B cell (primary cell): ENCODE measurements at places on chromosomes 16 and 17.

DNA sequence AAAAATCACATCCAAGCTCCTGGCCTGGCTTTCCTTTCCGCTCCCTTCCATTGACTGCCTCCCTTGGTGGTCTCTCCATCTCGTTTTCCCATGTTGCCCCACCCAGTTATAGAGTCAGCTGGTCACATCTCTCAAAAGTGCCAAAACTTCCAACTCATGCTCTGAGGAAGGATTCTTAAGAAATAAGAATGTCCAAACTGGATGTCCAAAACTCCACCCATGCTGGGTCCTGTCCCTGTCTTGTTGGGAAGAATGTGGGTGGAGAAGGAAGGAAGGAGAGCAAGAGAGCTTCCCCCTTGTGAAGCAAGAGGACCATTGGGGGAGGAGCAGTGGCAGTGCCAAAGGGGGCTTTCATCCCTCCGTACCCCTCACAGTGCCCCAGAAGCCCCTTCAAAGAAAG, 44.6 kb upstream of the MAP3K14 start:
- no peak for DNase-seq

DNA sequence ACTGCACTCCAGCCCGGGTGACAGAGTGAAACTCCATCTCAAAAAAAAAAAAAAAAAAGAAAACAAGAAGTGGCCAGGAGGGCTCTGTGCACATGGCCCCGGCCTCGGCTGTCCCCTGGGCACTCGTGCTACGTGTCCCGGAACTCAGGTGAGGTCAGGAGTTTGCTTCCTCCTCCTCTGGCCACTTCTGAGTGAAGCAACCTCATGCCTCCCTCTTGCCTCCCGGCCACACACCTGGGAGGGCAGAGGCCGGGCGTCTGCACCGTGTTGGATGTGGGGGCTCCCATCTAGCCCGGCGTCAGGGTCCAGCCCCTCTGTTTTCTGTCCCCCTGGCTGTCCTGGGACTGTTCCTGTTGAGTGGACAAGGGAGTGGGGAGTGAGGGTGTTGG, 22.2 kb downstream of the ASPSCR1 start:
- DNase-seq = no peak

- no peak for DNase-seq
These were observed 217.4 kb upstream of the ZFHX3 start for GRCh38 chr16:73265124-73265837.

DNA sequence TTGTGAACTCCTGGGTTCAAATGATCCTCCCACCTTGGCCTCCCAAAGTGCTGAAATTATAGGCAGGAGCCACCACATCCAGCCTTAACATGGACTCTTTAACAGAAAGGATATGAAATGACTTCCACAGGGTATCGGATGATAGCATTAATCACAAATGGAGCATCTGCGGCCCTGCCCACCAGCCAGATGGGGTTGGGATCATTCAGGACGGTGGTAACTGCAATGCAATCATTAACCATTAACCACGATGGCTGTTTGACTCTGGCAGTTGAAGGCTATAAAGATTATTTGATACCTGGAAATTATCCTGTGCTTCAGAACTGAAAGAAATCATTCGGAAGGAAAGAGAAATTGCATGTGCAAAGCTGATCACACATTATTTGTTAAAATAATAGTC, 5.3 kb upstream of the CHST5 start:
- no peak for DNase-seq

DNA sequence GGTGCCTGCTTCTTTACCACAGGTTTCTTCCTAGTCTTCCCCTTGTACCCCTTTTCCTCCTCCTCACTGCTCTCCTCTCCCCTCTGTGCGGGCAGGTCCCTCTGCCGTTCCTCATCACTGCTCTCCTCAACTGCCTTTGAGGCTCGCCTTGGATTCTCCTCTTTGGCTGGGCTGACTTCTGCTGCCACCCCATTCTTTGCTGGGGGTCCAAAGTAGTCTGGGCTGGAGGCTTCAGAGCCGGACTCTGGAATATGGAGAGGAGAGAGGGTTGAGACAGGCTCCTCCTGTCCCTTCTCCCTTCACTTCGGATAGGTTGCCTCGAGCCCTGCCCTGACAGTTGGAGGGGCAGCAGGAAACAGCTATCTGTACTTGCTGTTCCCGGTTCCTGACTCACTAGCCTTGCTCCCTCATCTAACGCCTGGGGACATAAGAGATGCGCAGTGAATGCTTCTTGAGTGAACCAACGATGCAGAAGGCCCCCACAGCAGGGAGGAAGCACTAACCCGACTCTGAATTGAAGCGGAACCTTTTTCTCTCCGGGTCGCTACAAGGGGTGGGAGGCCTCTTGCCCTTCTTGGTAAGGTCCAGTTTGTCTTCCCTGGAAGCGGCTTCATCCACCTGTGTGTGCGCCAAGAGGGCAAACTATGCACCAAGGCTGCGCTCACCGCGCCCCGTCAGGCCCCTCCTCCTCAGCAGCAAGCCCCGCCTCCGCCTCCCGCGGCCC, 655 bp downstream of the HIRIP3 start:
- no peak for DNase-seq

DNA sequence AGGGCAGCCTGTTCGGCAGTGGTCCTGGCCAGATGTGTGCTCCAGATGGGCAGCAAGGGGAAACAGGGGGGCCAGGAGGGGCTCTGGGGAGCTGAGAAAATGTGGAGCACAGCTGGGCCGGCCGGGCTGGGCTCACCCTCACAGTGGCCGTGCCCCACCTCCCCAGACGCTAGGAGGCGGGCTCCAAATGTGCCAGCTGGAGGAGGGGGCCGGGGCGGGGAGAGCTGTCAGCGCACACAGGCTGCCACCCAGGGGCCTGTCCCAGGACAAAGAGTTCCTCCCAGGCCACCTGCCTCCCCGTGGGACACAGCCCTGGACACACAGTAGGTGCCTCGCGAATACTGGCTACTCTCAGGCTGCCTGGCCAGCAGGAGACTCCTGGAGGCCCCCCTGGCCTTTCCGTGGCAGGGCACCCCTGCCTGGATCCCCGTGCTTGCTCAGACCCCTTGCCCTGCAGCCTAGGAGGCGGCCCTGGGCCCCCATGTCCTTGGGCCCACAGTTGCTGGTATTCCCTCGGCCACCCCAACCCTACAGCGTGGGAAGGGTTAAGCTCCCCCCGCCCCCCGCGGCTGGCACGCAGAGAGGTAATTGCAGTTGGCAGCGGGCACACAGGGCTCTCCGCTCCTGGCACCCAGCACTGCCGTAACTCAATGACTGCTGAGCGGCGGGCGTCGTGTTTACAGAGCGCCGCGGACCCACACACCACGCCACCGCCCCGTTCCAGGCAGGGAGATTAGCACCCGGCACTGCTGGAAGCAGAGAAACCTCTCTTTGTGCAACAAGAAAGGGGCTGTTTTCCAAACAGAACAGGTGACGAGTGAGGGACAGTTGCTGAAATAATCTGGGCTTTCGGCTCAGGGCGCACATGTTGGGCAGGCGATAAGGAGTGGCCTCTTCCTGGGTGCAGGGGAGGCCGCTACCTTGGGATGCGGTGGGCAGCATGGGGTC, 32.2 kb downstream of the BAHCC1 start:
- DNase-seq = peak; percentile 32

DNA sequence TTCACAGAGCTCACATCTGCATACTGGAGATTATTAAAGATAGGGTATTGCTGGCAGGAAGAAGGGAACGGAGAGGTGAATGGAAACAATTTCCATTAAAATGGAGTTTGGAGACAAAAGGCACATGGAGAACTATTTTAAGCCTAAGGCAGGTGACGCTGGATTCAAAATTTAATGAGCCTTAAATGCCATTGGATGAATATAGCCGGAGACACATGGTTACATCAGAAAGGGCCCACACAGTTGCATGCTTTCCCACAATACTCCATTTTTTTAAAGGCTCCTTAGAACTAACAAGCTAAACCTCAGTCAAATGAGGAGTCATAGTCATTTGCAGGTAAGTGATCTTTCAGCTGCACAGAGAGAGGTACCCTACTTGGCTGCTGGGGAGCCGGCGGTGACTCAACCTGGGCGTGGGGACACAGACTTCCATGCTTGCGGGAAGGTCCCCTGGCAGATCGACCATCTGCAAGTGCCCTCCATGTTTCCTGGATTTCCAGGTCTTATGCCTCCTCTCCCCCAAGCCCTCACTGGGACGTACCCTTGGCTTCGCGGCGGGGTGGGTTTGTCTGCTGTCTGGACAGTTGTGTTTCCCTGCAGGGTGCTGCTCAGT, 259.2 kb downstream of the CBLN1 start:
- no peak for DNase-seq

GRCh38 chr17:47338026-47338425, 14.3 kb downstream of the EFCAB13 start:
- DNase-seq = no peak

DNA sequence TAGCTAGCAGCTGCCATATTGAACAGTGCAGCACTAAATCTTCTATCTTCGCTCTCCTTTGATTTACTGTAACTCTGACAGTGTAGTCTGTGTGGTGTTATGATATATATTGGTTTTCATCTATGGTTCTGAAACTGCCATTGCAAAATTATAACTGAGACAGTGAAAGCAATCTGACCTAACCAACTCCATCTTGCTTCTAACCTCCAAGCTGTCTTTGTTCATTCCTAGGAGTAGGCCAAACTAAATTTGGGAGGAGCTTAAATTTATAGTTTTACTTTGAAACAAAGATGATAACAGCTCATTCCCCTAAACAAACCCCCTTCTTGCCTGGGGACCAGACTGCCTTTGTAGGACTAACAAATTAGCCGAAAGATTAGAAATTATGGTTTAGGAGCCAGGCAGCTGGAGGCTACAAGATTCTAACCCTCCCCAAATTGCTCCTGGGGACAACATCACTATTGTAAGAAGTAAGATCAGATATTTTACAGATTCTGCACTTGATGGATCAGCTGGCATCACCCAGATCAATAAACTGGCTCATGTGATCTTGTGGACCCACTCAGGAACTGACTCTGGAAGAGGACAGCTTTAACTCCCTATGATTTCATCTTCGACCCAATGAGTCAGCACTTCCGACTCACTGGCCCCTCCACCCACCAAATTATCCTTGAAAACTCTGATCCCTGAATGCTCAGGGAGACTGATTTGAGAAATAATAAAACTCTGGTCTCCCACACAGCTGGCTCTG, 47.0 kb upstream of the FBXO47 start:
- DNase-seq = no peak

- DNase-seq = no peak
These were observed 2.1 kb downstream of the PRPSAP1 start for GRCh38 chr17:76351526-76352071.

DNA sequence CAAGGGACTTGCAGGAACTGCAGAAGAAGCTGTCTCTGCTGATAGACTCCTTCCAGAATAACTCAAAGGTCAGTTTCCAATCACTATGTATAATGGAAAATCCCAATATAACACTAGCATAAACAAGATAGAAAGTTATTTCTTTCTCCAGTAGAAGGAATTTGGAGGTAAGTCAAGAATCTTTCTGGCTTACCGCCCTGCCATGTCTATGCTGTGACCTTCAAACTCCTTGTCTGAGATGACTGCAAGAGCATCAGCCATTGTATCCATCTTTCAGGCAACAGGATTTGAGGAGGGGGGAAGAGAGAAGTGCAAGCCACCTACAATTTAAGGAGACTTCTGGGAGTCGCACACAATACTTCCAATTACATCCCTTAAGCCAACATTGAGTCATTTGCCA, 2.7 kb downstream of the LDAF1 start:
- no peak for DNase-seq

GRCh38 chr17:2749058-2749783, at the start of gene CCDC92B:
TSS of gene CCDC92B (minus strand) at chr17:2749652. CDS start at chr17:2735145, 14,507 bp downstream.
- DNase-seq = no peak

- DNase-seq = no peak
These were observed 36.7 kb upstream of the CIBAR2 start for GRCh38 chr16:85148931-85149330.

- DNase-seq = no peak
These were observed 6.1 kb upstream of the CDR2 start for GRCh38 chr16:22380529-22380928.

GRCh38 chr17:58247511-58248363, 9.4 kb downstream of the LPO start:
- DNase-seq = no peak

- no peak for DNase-seq
These were observed 2.1 kb upstream of the MRPL28 start for GRCh38 chr16:372302-372983.

DNA sequence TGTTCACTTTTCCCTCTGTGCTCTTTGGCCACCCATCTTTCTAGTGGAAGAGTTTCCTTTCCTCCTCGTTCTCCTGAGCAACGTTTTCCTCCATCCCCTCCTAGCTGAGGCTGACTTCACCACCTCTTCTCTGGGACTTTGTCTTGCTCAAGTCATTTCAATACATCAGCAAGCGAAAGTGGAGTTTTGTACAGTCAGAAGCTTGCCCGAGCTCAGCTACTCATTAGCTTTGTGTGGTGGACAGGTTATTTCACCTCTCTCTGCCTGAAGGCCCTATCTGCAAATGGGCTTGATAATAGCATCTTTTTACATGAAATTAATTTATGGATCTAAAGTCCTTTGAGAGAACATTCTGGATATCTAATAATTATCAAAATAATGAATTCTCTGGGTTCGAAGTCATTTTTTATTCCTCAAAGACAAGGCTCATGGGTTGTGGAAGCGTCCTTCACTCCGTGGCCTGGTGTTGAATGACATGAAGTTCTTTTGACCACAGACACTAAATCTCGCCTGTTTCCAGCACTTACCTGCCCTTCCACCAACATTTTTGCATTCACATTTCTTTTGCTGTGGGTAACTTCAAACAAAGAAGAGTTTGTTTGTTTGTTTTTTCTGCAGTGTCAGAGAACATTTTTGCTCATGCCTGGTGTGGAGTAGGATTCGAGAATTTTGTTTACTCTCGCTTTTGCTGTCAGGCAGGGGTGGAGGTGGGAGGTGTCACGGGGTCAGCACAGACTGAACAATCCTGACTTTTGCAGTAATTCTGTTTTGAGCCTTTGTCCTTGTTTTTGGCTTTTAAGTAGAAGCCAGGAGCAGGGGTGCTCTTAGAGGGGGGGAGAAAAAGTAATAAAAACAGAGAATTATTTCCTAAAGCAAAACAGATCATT, 155.0 kb upstream of the CACNG5 start:
- no peak for DNase-seq

- DNase-seq = no peak
These were observed 20.6 kb downstream of the CREBBP start for GRCh38 chr16:3859889-3860288.

DNA sequence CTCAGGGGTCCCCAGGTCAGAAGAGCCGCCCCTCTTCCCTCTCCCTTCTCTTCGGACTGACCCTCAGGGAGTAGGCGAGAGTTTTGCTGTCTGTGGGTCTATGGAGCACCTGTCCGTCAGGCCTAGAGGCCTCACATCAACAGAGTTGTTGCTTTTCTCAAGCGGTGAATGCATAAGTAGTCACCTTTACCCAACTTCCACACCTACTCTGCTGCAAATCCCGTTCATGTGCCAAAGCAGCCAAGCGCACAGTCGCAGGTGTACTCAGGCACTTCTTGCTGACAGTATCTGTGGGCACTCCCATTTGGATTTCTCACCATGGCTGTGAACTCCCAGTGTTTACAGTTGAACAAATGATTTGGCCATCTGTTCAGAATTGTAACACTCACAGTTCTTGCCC, 4.0 kb upstream of the FA2H start:
- no peak for DNase-seq

DNA sequence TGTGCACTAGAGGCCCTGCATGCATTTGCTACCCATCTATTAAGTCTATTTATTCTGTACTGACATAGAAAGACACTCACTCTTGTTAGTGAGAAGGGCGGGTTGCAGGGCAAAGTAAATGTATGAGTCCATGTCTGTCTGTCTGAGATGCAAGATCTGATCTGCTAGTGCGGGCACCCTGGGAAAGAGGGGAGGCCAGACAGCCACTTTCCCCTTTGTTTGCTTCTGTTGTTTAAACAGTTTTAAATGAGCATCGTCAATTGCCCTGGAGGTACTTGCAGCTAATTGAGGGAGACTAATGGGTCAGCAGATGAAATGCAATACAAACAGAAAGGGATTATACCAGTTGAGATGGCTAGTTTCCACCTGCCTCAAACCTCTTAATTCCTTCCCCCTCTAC, 24.9 kb downstream of the SCNN1G start:
- DNase-seq = no peak
